ENCODE measurements at places on chromosomes 12 and 14.

- DNase-seq, result no peak
Measured at GRCh38 chr12:42588524-42589464, 752 bp downstream of the PRICKLE1 start.

DNA sequence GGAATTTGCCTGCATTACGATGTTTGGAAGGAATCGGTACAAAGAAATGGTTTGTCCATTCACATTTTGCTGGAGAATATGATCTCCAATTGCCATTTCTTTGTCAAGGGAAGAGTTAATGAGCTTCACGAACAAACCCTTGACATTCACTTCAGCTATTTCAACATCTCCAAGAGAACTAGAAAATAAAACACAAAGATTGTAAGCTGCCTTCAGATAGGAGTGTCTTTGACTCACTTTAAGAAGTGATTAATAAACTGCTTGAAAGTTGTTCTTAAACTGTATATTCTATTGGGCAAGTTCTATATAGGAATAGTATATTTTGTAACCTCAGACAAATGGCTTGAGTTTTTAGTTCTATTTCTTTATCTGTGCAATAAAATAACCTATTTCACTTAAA is 26.3 kb downstream of the LMNTD1 start:
- DNase-seq, result no peak

GRCh38 chr14:93113678-93114067 is 2.1 kb downstream of the ITPK1 start:
- DNase-seq, result no peak

GRCh38 chr12:92634202-92634601 is 68.6 kb upstream of the PLEKHG7 start:
- no peak for DNase-seq

DNA sequence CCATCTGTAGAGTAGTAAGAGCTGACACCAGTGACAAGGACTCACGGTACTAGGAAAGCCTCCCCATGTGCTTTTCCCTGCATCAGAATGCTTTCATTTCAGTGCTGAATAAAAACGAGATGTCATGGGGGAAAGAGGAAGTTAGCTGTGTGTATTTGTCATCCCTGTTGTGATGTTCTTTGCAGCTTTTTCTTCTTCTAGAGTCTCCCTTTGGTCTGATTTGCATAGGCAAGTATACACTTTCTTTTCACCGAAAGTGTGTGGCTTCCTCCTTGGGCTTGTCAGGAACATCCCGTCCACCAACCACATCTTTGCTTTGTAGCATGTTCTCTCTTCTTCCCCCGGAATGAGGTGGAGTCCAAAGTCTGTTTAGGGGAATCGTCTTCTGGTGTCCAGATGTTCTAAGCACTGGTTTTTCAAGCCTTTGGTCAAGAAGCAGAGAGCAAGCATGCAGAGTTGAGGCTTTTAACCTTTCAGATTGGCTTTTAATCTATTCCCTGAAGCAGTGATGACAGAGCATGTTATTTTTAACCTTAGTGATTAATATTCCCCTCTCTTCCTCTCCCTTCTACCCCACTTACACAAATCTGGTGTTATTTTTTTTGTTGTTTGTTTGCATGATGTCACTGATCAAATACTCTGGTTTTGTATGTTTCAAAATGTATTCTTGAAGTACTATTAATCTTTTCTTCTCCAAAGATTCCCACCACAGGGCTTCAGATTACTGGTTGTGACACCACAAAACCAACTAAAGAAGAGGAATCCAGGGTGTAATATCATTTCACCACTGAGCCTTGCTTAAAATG is 163.4 kb downstream of the SAMD4A start:
- no peak for DNase-seq

DNA sequence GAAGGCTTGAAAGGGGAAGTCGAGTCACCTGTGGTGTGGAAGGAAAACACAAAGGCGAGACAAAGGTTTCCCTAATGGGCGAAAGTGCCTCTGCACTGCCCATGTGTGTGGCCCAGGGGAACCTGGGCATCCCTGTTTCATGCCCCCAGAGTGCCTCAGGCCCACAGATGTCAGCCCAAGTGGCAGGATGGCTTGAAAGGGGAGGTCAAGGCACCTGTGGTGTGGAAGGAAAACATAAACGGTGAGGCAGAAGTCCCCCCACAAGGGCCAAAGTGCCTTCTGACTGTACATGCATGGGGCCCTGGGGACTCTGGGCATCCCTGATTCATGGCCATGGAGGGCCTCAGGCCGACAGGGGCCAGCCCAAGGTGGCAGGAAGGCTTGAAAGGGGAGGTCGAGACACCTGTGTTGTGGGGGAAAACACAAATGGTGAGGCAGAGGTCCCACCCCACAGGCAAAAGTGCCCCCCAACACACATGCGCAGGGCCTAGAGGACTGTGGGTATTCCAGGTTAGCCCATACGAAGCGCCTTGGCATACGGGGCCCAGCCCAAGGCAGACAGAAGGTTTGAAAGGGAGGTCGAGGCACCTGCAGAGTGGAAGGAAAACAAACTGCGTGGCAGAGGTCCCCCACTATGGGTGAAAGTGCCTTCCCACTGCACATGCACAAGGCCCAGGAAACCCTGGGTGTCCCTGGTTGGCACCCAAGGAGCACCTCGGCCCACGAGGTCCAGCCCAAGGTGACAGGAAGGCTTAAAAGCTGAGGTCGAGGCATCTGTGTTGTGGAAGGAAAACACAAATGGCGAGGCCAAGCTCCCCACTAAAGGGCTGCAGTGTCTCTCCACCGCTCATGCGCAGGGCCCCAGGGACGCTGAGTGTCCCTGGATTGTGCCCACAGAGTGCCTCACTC is 382.3 kb downstream of the ALG10 start:
- DNase-seq, result no peak

GRCh38 chr14:34232790-34233189 is 229.2 kb downstream of the SPTSSA start:
- DNase-seq, result peak; percentile 20

DNA sequence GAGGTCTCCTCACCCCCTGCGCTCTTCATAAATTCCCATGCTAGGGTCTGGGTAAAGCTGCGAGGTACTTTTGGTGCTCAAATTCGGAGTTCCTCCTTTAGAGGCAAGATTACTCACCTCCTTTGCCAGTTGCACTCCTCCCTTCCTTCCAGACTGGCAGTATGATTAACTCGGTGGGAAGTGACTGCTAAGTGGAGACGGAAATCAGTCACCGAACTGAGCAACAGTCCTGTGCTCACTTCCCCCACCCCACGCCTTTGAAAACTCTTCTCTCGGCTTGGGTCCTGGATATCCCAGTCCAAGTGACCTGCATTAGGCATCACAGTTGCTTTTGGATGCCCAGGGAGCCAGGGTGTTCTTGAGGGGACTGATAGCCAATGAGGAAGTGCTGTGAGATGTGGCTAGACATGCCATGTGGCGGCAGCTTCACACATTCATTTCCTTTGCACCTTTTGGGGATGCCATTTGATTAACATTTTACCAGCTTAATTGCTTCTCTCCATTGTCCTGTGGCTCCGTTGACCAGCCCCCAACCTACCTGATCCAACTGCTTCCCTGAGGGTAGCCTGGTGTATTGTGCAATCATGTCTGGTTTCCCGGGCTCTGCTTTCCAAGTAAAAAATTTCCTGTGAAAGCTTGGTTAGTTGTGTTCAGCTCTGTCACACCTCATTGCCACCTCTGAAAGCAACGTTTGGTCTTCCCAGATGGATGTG is 840 bp downstream of the PNP start:
- DNase-seq, result peak; percentile 68

GRCh38 chr12:71691504-71692129 is 5.7 kb downstream of the TMEM19 start:
- DNase-seq, result no peak

DNA sequence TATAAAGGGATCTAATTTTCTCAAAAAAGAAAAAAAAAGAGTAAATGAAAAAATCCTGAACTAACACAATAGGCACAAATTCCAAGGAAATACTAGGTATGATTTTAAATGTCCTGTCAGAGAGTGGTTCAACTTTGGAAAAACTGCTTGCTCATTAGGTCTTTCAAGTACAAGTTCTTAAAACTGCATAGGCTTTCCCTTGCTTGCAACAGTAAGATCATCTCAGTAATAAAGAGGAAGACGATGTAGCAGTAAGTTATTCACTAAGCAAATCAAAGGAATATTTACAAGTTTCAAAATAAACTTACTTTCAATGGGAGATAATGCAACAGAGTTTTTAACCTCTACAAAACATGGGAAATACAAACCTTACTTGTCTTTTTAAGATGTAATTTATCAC is 21.6 kb downstream of the CORO1C start:
- no peak for DNase-seq

- DNase-seq, result no peak
Measured at GRCh38 chr12:111276146-111276545, 92.7 kb downstream of the PHETA1 start.

DNA sequence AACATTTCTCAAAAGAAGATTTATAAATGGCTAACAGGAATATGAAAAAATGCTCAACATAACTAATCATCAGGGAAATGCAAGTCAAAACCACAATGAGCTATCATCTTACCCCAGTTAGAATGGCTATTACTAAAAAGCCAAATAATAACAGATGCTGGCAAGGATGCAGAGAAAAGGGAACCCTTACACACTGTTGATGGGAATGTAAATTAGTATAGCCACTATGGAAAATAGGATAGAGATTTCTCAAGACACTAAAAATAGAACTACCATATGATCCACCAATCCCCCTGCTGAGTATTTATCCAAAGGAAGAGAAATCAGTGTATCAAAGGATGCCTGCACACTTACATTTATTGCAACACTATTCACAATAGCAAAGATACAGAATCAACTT is 58.3 kb downstream of the GUCY2C start:
- no peak for DNase-seq

- no peak for DNase-seq
Measured at GRCh38 chr12:7557227-7557626, 53.6 kb upstream of the CD163 start.

GRCh38 chr12:124699909-124700308 is 132.5 kb upstream of the NCOR2 start:
- no peak for DNase-seq

- no peak for DNase-seq
Measured at GRCh38 chr12:93247313-93247991, 130.3 kb upstream of the NUDT4 start.

DNA sequence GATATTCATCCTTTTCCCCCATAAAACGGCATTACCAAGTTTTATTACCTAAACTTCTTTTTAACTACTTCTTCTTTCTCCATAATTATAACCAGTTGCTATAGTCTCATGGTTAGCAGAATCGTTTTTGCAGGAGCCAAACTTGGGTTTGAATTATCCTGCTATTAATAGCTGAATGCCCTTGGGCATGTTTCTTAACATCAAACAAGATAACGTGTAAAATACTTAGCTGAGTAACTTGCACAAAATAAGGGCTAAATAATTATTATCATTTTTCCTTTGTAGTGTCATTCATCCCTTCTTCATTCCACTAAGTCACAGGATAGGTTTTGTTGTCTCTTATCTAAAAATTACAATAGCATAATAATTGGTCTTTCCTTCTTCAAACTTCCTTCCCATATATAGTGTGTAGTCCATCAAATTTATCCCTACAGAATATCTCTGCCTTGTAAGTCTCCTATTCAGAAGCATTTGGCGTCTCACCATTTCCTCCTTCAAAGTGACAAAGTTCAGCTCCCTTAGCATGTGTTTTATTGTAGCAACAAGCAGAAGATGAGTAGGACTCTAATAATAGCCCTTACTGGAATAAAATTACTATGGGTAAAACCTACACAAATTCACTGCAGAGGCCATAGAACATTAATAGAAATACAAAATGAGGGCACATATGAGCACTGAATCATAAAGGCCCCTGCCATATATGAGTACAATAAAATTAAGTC is 63.8 kb downstream of the FAR2 start:
- DNase-seq, result peak; percentile 41

DNA sequence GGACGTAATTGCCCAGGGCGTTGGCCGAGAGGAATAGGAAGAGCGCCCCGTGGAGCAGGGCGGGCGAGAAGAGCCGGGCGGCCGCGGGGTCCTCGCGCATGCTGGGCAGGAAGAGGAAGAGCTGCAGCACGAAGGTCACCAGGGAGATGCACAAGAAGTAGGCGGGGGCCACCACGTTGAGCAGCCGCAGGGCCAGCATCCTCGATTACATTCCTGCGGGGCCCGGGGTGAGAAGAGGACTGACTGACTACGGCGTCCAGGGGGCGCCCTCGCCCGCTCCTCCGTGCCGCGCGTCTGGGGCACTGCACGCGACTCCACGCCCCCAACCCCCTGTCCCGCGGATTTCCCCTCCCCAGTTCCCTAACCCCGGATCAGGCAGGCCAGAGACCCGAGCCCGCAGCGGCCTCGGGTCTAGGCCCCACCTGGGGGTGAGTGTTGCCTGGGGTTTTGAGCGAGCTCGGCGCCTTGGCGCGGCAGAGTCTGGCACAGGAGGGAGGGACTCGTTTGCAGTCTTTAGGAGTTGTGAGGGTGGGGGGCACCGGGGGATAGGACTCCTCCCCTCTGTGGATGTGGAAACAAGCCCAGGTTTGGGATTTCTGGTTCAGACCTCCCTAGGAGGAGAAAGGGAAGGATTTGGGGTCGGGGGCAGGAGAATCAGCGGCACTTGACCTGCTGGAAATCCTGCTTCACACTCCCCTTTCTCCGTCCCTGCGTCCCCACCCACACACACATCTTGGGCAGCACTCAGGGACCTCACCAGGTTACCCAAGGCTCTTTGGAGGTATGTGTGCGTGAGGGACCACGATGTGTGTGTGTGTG is 1.8 kb downstream of the ZDHHC22 start:
- no peak for DNase-seq

- DNase-seq, result no peak
Measured at GRCh38 chr12:43807386-43807785, 1.3 kb upstream of the TWF1 start.

DNA sequence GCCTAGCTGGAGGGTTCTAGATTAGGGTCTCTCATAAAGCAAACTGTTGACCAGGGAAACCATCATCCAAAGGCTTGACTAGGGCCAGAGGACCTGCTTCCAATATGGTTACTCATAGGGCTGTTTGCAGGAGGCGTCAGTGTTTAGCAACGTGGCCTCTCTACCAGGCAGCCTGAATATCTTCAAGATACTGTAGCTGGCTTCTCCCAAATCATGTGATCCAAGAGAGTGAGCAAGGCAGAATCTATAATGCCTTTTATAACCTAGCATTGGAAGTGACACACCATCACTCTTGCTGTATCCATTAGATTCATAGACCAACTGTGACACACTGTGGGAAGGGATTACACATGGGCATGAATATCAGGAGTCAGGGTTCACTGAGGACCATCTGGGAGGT is 17.3 kb downstream of the TPH2 start:
- DNase-seq, result no peak

GRCh38 chr14:99383472-99384449 is 96.9 kb downstream of the SETD3 start:
- DNase-seq, result no peak

GRCh38 chr12:87254381-87255030 is 774.7 kb downstream of the C12orf50 start:
- no peak for DNase-seq
